Omental fat pad (tissue), 4 donors: ENCODE measurements at places on chromosomes 4 and X.

GRCh38 chrX:20514358-20514757 is 247.6 kb upstream of the RPS6KA3 start:
- DNase-seq: no peak

GRCh38 chr4:25174674-25175073 is 14.4 kb upstream of the SEPSECS start:
- DNase-seq: no peak

DNA sequence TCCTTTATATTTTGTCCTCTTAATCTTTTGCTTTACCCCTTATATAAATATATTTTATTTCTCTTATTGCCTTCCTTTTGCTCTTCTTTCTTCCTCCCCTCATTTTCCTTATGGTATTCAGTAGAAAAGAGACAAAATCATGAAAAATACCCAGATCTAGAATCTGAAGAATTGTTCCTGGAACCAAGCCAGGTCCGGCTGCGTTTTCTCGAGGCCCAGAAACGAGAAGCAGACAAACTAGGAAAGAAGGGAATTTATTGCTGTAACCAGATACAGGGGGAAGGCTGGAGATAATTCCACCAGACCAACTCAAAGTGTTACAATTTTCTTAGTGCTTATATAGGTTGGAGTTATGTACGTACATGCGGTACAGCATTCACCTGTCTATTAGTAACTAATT is 328.7 kb downstream of the GABRG1 start:
- DNase-seq: no peak

- no peak for DNase-seq
Observed at GRCh38 chrX:30282527-30282926, 26.7 kb downstream of the NR0B1 start.

GRCh38 chr4:156875055-156875454 is 96.5 kb downstream of the PDGFC start:
- no peak for DNase-seq

DNA sequence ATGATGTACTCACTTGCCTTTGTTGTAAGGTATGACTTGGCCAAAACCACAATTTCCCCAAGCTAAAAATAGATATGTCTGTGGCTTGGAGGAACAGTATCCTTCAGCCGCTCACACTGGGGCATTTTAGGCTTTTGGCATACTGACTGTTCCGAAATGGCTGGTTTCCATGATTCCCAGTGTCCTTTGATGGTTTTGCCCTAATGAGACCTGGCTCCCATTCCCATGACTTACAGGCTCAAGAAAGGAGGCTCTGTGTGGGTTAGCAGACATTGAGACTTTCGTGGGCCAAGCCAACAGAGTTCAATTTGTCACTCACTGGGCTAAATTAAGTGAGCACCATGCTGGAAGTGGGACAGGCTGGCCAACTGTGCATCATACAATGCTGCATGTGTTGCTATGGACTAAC is 150.6 kb downstream of the CEP135 start:
- no peak for DNase-seq

- DNase-seq: no peak
Observed at GRCh38 chrX:104255465-104255864, 732 bp upstream of the ESX1 start.

DNA sequence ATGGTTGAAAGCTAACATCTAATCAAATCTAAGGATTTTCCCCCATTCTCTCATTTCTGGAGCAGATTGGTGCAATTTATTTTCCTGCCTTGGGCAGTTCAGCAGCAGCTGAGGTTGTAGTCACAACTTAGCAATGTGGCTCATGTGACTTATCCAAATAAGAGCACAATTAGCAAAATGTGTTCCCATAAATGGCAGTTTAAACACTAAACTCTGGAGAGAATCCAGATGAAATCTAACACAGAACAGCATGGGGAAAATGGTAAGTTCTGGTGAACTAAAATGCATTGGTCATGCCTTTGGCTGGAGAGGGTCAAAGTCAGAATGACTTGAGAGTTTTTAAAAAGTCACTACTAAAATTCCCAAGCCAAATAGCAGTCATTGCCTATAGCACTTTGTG is 422.6 kb upstream of the DIPK2B start:
- DNase-seq: no peak

GRCh38 chr4:84790769-84791565 is 175.5 kb downstream of the WDFY3 start:
- DNase-seq: no peak

DNA sequence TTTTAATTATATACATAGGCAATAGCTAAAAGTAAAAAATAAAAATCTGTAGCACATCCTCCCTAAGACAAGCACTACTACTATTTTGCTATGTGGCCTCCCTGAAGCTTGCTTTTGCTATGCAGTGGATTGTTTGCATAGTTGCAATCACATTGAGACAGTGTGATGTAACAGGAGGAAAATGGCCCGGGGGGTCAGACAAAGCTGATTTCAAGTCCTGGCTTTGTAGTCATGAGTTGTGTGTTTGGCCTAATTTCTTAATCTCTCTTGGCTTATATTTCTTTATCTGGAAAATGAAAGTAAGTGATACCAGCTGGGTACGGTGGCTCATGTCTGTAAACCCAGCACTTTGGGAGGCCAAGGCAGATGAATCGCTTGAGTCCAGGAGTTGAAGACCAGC is 166.6 kb downstream of the LHFPL1 start:
- DNase-seq: no peak

DNA sequence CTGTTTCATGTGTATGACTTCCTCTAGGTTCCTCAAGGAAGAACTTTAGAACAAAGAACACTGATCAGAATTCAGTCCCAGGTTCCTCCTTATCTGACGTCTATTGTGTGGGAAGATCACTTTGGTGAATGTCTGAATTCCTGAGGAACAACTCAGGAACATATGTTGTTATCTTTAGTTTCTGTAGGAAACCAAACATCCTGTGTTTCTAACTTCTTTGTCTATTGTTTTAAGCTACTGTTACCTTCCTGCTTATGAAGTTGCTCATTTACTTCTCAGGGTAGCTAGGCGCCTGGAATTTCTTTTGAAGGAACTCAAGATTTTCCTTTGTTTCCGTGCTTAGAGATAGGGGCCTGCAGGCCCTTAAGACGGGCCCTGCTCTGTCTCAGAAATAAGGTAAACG is 46.2 kb downstream of the MAGEB5 start:
- no peak for DNase-seq

DNA sequence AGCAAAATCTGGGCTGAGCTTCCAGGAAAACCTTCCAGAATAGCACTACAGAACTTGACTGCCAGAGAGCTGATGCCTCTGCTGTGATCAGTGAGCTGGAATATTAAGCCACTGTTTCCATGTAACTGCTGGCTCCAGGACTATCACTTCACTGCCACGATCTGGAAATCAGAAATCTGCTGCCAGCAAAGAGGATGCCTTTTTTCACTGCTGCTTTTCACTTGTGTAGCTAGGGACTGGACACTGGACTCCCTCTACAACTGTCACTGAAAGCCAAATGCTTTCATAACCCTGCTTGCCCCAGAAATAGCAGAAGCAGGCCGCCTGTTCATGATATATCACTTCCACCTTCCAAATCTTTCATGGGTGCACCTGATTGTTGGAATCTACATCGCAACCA is 9.4 kb upstream of the AP1S2 start:
- no peak for DNase-seq

- no peak for DNase-seq
Observed at GRCh38 chr4:169080981-169081380, 70.9 kb upstream of the CBR4 start.

DNA sequence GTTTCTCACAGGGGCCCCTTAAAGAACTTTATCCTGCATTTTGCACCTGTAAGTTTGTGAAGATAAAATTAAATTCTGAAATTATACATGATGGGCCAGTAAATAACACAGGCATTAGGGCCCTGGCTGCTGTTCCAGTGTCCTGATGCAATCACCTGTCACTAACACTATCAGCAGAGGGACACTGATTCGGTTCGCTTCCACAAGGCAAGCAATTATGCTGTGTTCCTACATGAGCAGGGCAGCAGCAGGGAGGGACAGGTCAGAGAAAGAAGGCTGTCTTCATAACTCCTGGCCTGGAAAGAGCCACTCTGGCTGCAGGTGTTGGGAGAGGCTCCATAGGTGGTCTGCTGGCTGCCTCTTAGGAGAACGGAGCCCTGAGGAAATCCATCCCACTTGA is 487.3 kb downstream of the MID1IP1 start:
- no peak for DNase-seq

DNA sequence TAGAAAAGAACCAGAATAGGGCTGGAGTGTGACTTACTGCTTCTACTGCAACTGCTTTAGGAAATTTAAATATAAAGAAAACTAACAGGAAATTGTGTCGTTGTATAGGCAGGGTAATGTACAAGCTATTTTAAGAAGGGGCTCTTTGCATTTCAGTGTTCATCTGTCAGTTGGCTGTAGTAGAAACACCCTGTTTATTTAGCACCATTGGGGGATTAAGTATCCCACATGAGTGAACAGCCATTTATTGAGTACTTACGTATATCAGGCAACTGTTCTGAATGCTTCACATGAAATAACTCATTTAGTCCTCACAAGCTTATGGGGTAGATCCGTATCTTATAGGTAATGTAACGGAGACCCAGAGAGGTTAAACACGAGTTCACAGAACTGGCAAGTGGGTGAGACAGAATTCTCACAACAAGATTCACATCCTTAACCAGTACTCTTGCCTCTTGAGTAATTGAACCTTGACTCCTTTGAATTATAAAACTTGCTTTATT is 23.9 kb downstream of the STIM2 start:
- no peak for DNase-seq

DNA sequence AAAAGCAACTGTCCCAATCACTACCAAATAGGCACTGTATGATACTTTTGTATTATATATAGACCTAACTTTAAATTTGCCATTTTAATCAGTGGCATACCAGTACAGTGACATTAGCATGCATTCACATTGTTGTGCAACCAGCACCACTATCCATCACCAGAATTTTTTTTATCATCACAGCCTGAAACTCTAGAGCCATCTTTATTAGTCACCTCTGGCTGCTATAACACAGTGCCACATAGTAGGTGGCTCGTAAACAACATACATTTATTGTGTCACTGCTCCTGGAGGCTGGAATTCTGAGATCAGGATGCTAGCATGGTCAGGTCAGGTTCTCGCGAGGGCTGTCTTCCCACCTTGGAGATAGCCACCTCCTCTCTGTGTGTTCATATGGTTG is 188.4 kb upstream of the GALNT7 start:
- DNase-seq: no peak

GRCh38 chrX:97787849-97788248 is 904.1 kb downstream of the RPA4 start:
- DNase-seq: no peak
